Activated gamma-delta T cell (primary cell): ENCODE measurements at places on chromosomes 16 and 17.

GRCh38 chr16:53773150-53773846 lies 69.3 kb downstream of the FTO start:
- no peak for DNase-seq

- no peak for DNase-seq
These were observed 22.2 kb downstream of the CLTC start for GRCh38 chr17:59641799-59642484.

DNA sequence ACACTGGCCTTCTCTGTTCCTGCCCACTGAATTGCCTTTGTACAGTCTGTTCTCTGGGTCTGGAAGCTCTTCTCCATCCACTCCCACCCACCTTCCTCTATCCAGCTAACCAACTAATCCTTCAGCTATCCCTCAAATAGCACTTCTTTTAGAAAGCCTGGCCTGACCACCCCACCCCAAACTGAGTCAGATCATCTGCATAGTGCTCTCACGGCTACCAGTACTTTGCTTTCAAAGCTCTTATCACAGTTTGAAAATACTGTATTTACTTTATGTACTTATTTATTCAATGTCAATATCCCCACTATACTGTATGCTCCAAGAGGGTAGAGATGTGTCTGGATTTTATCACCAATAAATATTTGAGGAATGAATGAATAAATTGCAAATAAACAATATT lies 4.5 kb upstream of the CLDN7 start:
- no peak for DNase-seq

DNA sequence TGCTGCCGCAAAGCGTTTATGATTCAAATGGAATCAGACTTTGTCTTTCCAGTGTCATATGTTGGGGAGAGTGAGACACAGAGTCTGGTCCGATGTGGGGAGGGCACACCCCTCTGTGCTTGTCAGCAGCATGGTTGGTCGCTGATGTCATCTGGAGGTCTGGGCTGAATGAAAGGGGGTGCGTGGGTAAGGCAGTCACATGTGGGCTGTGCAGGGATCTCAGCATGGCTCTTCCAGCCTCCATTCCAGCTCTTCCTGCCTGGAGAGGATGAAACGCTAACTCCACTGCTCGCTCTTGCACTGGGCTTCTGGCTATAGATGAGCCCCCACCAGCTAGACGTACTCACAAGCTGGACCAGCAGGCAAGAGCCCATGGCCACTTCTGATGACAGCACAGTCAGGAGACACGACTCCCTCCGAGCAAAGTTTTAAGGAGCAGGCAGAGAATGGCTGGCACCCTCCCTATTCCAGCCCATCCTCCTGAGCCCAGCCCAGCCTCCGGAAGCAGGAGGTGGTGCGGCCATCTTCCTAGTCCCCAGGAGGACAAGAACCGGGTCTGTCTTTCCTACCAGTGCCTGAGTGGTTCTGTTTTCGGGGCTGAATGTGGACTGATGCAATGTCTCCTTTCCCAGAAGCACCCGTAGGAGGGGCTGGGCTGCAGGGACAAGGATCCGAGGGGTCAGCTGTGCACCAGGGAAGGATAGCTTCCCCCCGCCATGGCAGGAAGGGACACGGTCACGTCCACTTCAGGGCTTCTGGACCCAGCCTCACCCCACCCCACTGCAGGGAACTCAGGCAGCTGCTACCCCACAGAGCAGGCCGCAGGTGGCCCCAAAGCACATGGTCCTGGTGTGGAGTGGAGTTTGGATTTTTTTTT lies 41.5 kb upstream of the CBFA2T3 start:
- DNase-seq, result no peak

DNA sequence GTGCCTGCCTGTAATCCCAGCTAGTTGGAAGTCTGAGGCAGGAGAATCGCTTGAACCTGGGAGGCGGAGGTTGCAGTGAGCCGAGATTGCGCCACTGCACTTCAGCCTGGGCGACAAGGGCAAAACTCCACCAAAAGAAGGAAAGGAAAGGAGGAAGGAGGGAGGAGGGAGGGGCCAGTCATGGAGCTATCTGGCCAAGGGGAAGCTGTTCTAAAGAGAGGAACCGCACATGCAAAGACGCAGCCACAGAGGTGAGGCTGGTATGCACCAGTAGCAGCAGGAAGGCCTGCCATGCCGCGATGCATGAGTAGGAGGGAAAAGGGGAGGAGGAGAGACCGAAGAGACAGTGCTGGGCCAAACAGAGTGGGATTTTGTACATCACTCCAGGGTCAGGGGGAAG lies 35.9 kb downstream of the HSBP1 start:
- DNase-seq, result no peak

GRCh38 chr17:16906680-16907079 lies 65.2 kb downstream of the TNFRSF13B start:
- DNase-seq, result no peak
